Chondrocyte (in vitro differentiated cells): ENCODE measurements at places on chromosomes 5 and 9. TPM values are rescaled to one million over a fixed set of nuclear protein-coding genes. Genes with fewer than 3 reads are reported as not detected.

- H3K27ac ChIP-seq, result no peak overlapping the region
- H3K36me3 ChIP-seq, result no peaks in the 10 kb centered on the region
- peaks cover 29% of the 10 kb centered on the region for H3K27me3 ChIP-seq
- no peak for DNase-seq
Observed at GRCh38 chr9:104608336-104608735, 2.9 kb upstream of the OR13C2 start.

DNA sequence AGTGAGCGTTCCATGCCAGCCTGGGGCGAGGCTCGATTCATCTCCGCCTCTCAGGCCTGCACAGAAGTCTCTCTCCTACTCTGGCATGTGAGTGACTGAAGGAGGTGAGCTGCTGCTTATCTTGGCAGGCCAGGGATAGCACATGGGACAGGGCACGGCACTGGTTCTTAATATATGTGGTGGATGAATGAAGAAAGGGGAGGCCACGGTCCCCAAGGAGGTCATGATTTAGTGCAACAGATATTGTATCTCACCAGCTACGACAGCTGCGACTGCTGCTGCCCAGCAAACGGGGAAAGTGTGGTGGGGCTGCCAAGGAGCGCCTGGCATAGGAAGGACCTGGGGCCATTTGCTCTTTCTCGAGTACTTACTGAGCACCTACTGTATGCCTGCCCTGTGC is 19.3 kb upstream of the MAPK9 start:
- H3K36me3 ChIP-seq, result peaks cover 9% of the 10 kb centered on the region
- H3K4me3 ChIP-seq, result no peak overlapping the region
- no peak for DNase-seq
- H3K4me1 ChIP-seq, result no peaks in the 10 kb centered on the region

- H3K27me3 ChIP-seq, result no peaks in the 10 kb centered on the region
- peaks cover 29% of the 10 kb centered on the region for H3K4me1 ChIP-seq
- H3K27ac ChIP-seq, result peak overlapping the region; percentile 54
- H3K36me3 ChIP-seq, result no peaks in the 10 kb centered on the region
- peak overlapping the region; percentile 85 for H3K4me3 ChIP-seq
Observed at GRCh38 chr5:10564838-10565784, 1.2 kb downstream of the ANKRD33B start.

DNA sequence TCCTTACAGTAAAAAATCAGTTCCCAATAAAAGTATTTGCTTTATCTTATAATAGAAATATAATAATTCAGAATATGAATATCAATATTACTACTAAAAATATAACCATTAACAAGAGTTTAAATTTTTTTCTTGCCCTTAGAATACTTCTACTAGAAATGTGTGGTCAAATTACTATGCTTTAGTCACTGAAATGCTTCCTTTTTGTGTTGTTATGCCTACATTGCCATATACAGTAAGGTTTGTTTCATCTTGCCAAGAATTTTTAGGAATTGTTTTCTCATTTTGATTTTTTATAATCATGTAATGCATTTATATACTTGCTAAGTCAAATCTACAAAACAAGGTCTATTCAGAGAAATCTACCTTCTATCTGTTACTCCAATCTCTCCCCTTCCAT is 181.7 kb downstream of the CDK5RAP2 start:
- H3K36me3 ChIP-seq, result peaks cover 26% of the 10 kb centered on the region
- H3K4me3 ChIP-seq, result no peak overlapping the region
- no peak overlapping the region for H3K27ac ChIP-seq
- no peak for DNase-seq
- H3K4me1 ChIP-seq, result peaks cover 63% of the 10 kb centered on the region

GRCh38 chr9:132221941-132222340 is 60.1 kb downstream of the NTNG2 start:
- DNase-seq, result no peak
- H3K27ac ChIP-seq, result no peak overlapping the region
- no peaks in the 10 kb centered on the region for H3K4me1 ChIP-seq

GRCh38 chr5:78813906-78814530 is 165.4 kb upstream of the LHFPL2 start:
- H3K27me3 ChIP-seq, result no peaks in the 10 kb centered on the region
- H3K4me3 ChIP-seq, result no peak overlapping the region
- peaks cover 29% of the 10 kb centered on the region for H3K4me1 ChIP-seq
- DNase-seq, result no peak

GRCh38 chr5:75623846-75624245 is 12.6 kb downstream of the ANKDD1B start:
- no peak for DNase-seq
- H3K4me1 ChIP-seq, result peaks cover 6% of the 10 kb centered on the region
- no peak overlapping the region for H3K4me3 ChIP-seq
- H3K36me3 ChIP-seq, result peaks cover 2% of the 10 kb centered on the region
- no peak overlapping the region for H3K27ac ChIP-seq

DNA sequence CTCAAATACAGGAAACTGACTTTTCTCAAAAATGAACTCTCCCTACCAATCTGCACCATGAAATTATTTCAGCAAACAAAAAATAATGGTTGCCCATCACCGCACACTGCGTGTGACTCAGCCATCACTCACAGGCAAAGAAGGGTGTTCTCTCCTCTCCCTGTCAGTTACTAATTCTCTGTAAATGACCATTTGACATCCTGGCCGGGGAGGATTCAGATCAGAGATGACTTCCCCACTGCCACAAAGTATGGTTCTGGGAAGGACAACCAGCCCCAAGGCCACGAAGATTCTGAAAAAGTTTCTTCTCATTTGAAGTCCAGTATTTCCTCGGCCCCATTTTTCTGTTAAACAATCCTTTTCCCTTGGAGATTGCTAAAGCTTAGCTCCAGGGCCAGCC is 199.4 kb downstream of the AUH start:
- no peaks in the 10 kb centered on the region for H3K36me3 ChIP-seq
- peak overlapping the region; percentile 85 for H3K27ac ChIP-seq
- H3K4me1 ChIP-seq, result peaks cover 50% of the 10 kb centered on the region
- H3K27me3 ChIP-seq, result no peaks in the 10 kb centered on the region
- no peak overlapping the region for H3K4me3 ChIP-seq

DNA sequence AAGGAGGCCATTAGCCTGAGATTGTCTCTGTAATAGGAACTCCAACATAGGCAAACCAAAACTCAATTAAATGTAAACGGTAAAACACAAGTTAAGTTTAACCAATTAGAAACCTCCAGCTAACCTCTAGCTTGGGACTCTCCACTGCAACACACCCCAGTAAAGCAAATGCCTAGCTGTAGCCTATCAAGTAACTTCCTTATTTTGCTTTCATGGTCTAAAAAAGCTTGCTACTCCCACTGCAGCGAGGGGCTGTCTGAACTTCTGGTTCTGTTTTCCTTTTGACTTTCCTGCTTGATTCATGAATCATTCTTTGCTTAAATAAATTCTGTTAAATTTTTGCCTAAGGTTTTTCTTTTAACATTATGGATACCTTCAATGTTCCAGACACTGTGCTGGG is 24.4 kb upstream of the C5orf46 start:
- no peak overlapping the region for H3K27ac ChIP-seq
- no peak overlapping the region for H3K4me3 ChIP-seq
- no peak for DNase-seq
- H3K27me3 ChIP-seq, result peaks cover 31% of the 10 kb centered on the region
- H3K4me1 ChIP-seq, result peaks cover 7% of the 10 kb centered on the region
- H3K36me3 ChIP-seq, result no peaks in the 10 kb centered on the region

DNA sequence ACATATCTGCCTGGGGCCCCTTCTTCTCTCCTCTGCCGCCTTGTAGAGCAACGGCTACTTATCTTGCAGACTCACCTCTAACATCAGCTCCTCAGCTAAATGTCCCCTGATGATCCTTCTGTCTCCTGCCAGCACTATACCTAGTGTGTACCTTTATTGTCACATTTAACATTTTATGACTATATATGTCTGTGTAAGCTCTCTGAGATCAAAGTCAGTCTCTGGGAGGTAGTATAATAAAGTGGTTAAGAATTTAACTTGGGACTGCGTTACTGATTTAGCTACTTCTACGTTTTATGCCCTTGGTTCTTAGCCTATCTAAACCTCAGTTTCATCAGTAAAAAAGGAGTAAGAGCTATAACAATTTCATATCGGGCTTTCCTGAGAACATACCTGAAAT is 2.2 kb downstream of the TMED7 start:
- H3K36me3 ChIP-seq, result peaks cover 8% of the 10 kb centered on the region
- H3K27me3 ChIP-seq, result no peaks in the 10 kb centered on the region
- DNase-seq, result no peak

GRCh38 chr5:36310138-36310537 is 8.4 kb upstream of the RANBP3L start:
- H3K4me3 ChIP-seq, result no peak overlapping the region
- H3K36me3 ChIP-seq, result peaks cover 4% of the 10 kb centered on the region
- H3K27me3 ChIP-seq, result peaks cover 25% of the 10 kb centered on the region
- H3K27ac ChIP-seq, result no peak overlapping the region
- peaks cover 5% of the 10 kb centered on the region for H3K4me1 ChIP-seq

DNA sequence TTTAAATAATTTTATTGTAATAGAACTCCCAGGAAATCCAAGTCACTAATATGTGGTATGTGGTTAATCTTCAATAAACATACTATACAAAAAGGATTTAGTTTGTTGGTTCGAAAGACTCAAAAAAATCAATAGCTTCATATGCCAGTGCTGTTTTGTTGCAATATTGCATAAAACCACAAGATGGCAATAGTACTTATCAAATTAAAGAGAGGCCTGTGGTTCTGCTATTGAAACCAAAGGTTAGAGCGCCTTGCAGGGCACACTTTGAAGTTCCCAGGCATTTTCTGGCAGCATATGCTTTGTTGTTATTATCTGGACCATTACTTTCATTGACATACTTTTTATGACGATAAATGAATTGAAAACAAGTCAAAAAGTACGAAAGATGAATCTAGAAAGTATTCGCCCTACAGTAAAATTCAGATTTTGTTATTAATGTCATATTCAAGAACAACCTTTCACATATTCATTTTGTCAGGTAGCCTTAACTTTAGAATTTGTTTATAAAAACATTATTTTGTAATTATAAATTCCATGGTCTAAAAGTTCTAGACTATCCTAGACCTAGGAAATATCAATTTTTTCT is 316.3 kb downstream of the MCTP1 start:
- H3K27ac ChIP-seq, result no peak overlapping the region
- no peak for DNase-seq
- no peak overlapping the region for H3K4me3 ChIP-seq

GRCh38 chr5:585962-586628 is 26.0 kb upstream of the CEP72 start:
- no peaks in the 10 kb centered on the region for H3K36me3 ChIP-seq
- peaks cover 33% of the 10 kb centered on the region for H3K27me3 ChIP-seq
- H3K4me3 ChIP-seq, result no peak overlapping the region
- H3K4me1 ChIP-seq, result peaks cover 17% of the 10 kb centered on the region
- DNase-seq, result peak; percentile 34
- H3K27ac ChIP-seq, result no peak overlapping the region

DNA sequence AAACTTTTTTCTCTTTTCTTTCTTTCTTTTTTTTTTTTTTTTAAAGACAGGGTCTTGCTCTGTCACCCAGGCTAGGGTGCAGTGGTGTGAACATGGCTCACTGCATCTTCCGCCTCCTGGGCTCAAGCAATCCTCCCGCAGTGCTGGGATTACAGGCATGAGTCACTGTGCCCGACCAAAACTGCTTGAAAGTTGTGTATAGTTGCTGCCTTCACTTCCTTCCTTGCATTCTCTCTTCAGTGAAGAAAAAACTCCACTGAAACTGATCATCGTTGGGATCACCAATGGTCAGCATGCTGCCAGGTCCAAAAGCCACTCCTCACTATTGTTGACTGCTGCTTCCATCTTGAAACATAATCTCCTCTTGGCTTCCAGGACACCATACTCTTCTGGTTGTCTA is 66.6 kb upstream of the CTNNA1 start:
- DNase-seq, result no peak
- H3K4me3 ChIP-seq, result no peak overlapping the region
- peaks cover 5% of the 10 kb centered on the region for H3K4me1 ChIP-seq
- no peak overlapping the region for H3K27ac ChIP-seq
- peaks cover 2% of the 10 kb centered on the region for H3K36me3 ChIP-seq
- no peaks in the 10 kb centered on the region for H3K27me3 ChIP-seq

DNA sequence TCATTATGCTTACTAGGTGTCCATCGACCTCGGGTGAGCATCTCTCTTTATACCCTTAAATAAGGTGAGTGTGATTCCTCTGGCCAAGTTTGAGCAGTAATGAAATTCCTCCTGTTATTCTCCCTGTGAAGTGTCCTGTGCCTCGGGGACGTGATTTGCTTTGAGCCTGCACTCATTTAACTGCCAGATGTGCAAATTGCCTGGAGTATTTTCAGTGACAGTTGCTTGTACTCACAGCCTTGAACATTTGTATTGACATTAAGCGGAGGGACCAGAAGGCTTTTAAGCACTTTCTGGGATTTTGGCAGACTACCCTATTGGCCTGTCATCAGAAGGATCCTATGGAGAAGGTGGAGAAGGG is 126.9 kb downstream of the DOCK2 start:
- H3K27ac ChIP-seq, result no peak overlapping the region
- DNase-seq, result no peak
- peaks cover 12% of the 10 kb centered on the region for H3K4me1 ChIP-seq
- H3K36me3 ChIP-seq, result peaks cover 2% of the 10 kb centered on the region

DNA sequence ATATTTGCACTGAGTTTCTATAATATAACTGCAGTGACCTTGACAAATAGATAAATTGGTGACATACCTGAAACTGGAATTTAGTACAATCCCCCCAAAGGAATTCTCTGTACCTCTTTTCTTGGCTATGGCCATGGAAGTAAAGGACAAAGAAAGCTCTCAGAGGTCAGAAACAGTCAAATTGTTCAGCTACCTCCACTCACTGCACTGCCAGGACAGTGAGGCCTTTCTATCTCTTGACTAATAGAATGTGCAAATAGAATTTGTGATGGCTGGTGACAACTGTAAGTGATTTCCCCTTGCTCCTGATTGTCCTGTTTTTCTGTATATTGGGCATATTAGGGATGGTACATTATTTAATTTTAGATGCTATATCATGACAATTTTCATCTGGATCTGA is 67.1 kb downstream of the CCDC192 start:
- no peaks in the 10 kb centered on the region for H3K36me3 ChIP-seq
- H3K4me1 ChIP-seq, result peaks cover 13% of the 10 kb centered on the region
- no peak for DNase-seq
- H3K27ac ChIP-seq, result no peak overlapping the region
- no peaks in the 10 kb centered on the region for H3K27me3 ChIP-seq

- peaks cover 3% of the 10 kb centered on the region for H3K36me3 ChIP-seq
- no peak for DNase-seq
- H3K27me3 ChIP-seq, result no peaks in the 10 kb centered on the region
- no peak overlapping the region for H3K27ac ChIP-seq
- H3K4me1 ChIP-seq, result peaks cover 18% of the 10 kb centered on the region
- H3K4me3 ChIP-seq, result no peak overlapping the region
Observed at GRCh38 chr9:75935591-75935990, 45.1 kb downstream of the PCSK5 start.

GRCh38 chr5:122236270-122237040 is 75.6 kb upstream of the SNCAIP start:
- no peak overlapping the region for H3K4me3 ChIP-seq
- no peaks in the 10 kb centered on the region for H3K4me1 ChIP-seq
- no peak for DNase-seq
- H3K27ac ChIP-seq, result no peak overlapping the region

Gene DNM1
- total RNA-seq, result 87.0 to 127 TPM (median 91.9 TPM) in 3 replicates

Gene SLC45A2
- 0.12 to 0.51 TPM in 2 of 3 replicates, not detected in the other for total RNA-seq

Gene KCNV2
- total RNA-seq, result not detected in 3 replicates

Gene IL33
- total RNA-seq, result not detected in 3 replicates

Gene HRCT1
- 7.2 to 16.6 TPM (median 7.8 TPM) in 3 replicates for total RNA-seq

Gene KCNT1
- total RNA-seq, result not detected in 3 replicates

Gene LPAR1
- 33.5 to 35.4 TPM (median 34.0 TPM) in 3 replicates for total RNA-seq
